Activated CD4-positive, alpha-beta T cell treated with anti-CD3 and anti-CD28 coated beads for 4 hours (primary cell): ENCODE measurements at places on chromosomes 6 and 20.

DNA sequence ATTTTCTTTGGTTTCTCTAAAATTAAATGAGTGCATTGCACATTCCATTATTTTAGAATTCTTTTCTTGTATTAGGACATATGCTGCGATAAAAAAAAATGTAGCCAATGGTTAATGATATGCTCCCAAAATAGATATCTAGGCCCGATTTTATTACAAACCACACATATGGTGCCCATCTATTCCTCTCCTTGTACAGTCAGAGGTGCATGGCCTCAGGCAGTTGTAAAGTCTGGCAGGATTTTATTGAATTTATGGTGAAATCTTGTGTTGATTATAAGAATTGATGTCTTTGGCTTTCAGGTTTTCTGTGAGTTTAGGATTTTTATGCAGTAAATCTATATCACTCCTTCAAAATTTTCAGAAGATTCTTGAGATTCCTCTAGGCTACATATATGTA lies 192.2 kb downstream of the RFPL4B start:
- no peak for DNase-seq

DNA sequence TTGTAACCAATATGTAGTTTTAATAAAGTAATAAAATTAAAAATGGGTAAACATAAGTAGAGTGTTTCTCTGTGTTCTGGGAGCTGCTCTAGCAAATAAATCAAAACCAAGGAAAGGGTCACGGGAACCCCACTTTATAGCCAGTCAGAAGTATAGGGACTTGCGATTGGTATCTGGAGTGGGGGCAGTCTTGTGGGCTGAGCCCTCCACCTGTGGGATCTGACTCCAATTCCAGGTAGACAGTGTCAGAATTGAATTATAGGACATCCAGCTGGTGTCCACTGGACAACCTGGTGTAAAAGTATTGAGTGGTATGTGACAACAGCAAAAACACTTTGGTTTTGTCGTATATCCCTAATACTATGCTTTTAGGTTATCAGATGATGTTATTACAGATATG lies 14.5 kb downstream of the SOD2 start:
- no peak for DNase-seq

DNA sequence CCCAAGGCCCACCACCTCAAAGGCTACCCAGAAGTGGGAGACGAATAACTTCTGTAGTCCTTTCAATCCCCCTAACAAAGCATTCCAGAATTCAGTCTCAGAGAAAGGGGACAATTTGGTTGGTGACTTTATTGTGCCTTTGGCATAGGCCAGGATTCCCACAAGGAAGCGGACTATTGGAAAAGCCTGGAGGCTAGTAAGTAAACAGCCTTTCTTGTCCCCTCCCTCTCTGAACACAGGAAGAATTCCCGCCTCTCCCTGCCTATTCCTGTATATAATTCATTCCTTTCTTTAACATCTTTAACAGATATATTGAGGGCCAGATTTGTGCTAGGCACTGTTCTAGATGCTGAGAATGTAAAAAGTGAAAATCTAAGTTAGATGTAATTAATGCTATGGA lies 36.1 kb downstream of the RNF8 start:
- no peak for DNase-seq

GRCh38 chr6:170317718-170318117 lies 11.2 kb downstream of the FAM120B start:
- DNase-seq: no peak

GRCh38 chr20:40639132-40639531 lies 49.9 kb downstream of the MAFB start:
- no peak for DNase-seq

DNA sequence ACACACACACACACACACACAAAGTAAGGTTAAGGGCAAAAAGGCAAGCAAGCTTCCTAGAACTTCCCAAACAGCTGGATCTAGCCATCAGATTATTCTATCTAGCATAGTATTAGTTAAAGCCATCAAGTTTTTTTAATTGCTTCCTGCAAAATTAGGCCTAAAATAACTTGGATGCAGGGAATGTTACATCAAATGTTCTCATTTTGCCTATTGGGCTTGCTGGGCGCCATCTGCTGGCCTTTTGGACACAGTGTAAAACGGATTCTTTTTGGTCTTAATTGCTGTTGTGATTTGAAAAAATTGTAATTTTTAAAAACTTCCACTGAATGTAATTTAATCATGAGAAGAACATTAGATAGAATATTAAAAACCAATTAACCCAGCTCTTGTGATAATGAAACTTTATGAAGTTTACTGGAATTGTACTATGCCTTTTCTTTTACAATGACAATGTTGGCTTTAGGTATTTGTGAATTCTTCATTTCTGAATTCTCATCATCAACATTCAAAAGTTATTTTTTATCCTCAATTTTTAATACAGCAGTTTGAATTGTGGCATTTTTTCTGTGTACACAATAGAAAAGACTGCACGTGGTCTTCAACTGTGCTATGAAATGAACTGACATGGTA lies 6.8 kb downstream of the MKKS start:
- peak; percentile 35 for DNase-seq

DNA sequence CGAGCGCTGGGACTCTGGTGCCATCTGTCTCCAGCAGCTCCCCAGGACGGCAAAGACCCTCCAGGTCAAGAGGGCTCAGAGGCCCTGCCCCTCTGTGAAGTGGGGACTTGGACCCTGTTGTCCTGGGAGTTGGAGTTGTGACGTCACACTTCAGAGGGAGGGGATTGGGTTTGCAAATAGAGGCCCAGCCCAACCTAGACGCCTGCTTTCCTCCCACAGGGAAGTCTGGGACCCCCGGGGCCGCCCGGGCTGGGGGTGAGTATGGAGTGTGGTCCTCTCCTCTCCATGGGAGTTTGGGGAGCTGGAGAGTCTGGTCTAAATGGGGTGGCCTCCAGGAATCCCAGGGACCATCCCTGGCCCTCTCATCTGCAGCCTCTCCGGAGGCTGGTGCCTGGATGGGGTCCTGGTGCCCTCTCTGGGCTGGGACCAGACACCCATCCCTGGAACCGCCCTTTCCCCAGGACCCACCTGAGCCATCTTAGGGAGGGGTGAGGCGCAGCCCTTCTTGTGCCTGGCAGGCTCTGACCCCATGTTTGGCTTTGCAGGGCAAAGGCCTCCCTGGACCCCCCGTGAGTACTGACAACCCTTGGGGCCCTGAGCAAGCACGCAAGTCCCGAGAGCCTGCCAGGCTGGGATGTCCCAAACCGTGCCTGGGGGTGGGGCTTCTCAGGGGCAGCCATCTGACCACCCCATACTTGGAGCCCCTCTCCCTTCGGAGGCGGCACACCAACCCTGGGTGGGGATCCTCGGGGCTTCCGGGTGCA lies 4.3 kb downstream of the COL9A3 start:
- DNase-seq: no peak

- no peak for DNase-seq
Measured at GRCh38 chr20:13515796-13516558, 122.8 kb downstream of the TASP1 start.

GRCh38 chr6:36650848-36651478 lies 27.6 kb upstream of the CDKN1A start:
- DNase-seq: no peak

DNA sequence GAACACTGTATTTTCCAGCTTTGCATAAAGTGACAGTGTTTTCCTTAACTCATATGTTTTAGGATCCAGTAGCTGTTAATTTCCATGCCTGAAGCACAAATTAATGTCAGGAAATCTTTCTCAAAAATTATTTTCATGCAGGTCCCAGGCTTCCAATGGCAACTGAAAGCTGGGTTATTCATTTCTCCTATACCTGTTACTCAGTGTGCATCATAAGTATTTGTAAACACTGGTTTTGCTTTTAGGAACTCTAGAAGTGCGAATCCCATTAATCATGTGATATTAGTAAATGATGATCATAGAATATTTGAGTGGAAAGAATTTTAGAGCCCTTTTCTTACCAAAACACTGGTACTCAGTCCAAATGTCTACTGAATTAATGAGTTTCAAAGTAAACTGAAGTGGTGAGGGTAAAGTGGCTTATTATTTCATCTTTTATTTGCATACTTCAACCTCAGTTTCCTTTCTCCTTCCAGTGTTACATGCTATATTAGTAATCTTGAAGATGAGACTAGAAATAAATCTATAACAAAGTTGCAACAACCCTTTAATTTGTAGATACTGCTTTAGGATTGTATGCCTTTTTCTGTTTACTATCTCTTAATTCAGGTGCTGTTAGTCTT lies 124.0 kb downstream of the ZFAND3 start:
- DNase-seq: no peak

DNA sequence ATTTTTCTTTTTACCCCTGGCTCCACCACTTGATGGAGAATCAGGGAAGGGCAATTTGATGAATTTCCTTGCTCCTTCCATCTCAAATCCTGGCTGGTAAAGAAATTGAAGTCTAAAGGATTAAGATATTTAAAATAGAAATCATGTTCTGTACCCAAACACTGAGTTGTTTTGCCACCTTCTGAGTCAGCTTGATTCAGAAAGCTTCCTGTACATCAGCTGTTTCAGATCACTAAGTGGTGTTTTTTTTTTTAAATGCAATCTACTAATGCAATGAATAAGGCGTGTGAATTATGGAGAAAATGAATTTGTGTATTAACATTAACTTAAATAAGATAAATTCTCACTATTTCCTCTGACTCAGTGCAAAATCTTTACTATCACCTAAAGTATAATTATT lies 11.5 kb upstream of the POPDC3 start:
- no peak for DNase-seq

GRCh38 chr6:41646026-41646795 lies 7.9 kb downstream of the MDFI start:
- DNase-seq: no peak

DNA sequence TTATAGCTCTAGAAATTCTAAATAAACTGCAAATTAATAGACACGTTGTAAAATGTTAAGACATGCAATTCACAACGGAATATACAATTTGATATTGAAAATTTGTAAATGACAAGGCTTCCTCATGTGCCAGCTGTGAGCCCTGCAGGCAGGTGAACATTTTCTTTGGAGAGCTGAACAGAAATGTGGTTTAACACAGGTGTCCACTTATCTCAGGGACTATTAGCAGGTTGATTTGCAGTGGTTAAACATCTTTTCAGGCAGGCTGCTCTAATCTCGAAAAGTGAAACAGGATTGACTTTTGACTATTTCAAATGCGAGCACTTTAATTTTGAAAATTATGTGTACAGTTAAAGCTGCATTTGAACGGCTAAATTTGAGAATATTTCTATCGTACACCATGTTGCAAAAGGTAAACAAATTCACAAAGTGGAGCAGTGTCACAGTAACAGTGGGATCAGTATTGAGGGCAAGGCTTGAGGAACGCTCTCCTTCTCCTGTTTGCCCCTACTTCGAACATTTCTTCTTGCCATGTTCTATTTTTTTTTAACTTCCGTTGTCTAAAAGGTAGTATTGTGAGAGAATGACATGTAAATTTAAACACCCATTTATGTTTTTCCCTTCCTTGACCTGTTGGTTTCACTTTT lies 210.8 kb downstream of the CDKAL1 start:
- no peak for DNase-seq

GRCh38 chr6:129704708-129705107 lies 5.3 kb downstream of the ARHGAP18 start:
- DNase-seq: no peak

GRCh38 chr6:3813150-3813780 lies 35.9 kb upstream of the FAM50B start:
- no peak for DNase-seq

GRCh38 chr20:48897305-48898010 lies 24.1 kb upstream of the ARFGEF2 start:
- DNase-seq: no peak

GRCh38 chr20:46237227-46237626 lies 71.1 kb downstream of the CDH22 start:
- no peak for DNase-seq

GRCh38 chr6:160734627-160735026 lies 32.6 kb downstream of the PLG start:
- no peak for DNase-seq

GRCh38 chr20:56542489-56543030 lies 9.5 kb downstream of the FAM209B start:
- no peak for DNase-seq

DNA sequence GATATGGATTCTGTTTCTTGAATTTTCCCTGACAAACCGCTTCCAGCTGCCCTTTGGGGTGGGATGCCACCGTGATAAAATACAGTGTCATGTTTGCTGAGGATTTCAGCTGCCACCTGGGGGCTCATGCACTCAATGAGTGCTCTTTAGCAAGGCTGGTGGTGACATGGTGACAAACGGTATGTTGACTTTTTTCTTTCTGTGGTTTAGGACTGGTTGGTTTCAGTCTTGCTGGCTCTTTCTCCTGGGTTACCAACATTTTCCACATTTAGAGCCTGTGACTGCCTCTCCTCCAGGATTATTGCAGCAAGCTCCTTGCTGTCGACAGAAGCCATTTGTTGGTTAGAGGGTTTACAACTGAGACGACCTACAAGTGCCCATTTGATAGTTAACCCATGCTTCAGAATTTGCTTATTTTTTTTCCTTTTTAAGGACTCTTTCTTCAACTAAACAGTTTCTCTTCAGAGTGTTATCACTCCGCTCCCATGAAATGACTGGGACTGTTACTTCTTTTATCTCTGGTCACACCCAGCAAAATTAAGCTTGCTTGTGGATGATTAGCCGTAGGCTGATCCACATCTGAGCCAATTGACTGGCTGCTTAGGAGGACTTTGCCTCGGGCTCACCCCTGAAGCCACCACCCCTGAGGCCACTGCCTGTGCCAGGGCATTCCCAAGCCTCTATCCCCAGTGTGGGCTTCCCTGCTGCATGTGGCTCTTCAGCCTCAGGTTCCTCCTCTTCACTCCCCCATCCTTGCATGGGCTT lies 48.4 kb upstream of the CDYL start:
- DNase-seq: no peak

DNA sequence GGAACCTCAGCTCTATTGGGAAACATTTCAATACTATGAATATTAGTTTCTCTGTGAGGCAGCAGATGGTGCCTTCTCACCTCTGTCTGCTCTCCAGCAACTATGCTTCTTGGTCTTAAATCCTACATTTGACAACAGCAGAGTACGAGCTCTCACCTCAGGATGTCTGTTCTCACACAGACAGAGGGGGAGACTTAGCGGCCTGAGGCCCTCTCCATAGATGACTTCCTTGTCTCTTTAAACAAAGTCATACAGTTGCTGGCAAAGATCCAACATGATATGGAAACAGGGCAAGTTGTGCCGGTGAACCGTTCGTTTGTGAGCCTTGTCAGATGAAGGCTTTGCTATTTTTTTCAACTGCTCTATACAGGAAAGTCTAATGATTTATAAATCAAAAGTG lies 43.7 kb upstream of the GABRR1 start:
- no peak for DNase-seq

DNA sequence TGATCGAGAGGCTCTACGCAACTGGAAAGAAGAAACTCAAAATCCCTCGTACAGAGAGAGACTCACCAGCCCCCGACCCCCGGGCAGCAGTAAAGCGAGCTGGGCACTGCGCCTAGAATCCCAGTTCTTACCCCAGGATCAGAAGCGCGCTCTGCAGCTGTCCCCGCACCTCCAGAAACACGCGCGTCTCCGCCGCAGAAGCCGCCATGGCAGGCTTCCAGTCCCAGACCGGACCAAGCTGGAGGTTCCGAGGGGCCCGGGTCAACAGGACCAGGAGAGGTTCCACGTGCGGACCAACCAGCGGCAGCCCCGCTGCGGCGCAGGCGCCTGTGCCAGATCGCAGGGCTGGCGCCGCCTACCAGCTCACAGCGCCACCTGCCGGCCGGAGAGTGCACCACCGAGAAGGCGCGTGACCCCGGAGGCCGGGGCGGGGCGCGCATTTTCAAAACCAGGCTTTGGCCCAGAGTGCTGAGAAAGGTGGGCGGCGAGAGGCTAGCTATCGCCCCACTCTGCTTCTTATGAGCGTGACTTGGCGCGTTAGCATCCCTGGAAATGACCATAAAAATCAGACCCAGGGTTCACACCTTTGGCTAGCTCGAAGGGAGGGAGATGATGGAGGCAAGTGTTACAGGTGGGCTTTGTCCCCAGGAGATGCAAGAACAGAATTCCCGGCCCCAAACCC lies at the start of gene UBE3D:
Gene UBE3D, minus strand, starts transcription at position 331 of the 682 bp plus-strand sequence. Its CDS starts 123 bp downstream, at position 208.
- peak; percentile 91 for DNase-seq
